Activated CD8-positive, alpha-beta memory T cell treated with anti-CD3 and anti-CD28 coated beads for 1 hour (primary cell): ENCODE measurements at places on chromosomes 12 and 14.

GRCh38 chr12:5548152-5548943, 116.4 kb downstream of the NTF3 start:
- no peak for DNase-seq

- DNase-seq = no peak
Observed at GRCh38 chr14:50943943-50944646, at the start of gene PYGL. Gene PYGL, minus strand, starts transcription at chr14:50944483. Its CDS starts 80 bp downstream, at chr14:50944403.

DNA sequence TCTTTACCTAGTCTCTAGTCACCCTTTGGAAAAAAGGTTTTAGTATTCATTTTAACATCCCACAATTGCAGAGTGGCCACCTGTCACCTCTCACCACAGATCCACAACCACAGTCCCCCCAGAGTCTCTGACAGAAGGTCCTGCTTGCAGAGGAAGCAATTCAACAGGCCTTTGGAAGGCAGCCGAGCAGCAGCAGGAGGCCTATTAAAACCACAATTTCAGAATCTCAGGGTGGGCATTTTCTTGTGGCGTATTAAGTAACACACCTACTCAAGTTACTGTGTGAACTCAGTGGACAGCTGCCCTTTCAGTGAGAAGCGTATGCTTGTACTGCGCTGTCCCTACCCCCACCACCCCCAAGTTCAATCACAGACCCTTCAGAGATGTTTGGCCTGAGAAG, 234.0 kb upstream of the HMGA2 start:
- DNase-seq = no peak

GRCh38 chr14:71242237-71242748, 335.0 kb downstream of the PCNX1 start:
- no peak for DNase-seq

DNA sequence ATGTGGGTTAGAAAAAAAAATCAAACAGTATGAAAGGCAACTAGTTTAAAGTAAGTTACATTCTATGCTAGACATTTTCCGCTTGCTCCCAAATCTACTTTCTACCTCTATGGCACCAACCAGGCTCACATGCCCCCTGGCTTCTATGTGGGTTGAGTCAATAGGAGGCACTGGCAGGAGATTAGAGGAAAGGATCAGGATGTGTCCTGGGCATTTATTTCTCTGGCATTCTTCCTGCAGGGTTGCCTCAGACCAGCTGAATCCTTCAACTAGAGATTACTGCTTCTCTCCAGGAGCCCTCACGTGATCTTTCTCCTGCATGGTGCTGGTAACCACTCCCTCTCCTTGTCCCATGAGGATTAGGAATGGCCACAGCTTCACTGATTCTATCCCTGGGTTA, 14.9 kb upstream of the CCDC60 start:
- DNase-seq = no peak

GRCh38 chr14:75231320-75231719, 47.3 kb upstream of the FOS start:
- no peak for DNase-seq

DNA sequence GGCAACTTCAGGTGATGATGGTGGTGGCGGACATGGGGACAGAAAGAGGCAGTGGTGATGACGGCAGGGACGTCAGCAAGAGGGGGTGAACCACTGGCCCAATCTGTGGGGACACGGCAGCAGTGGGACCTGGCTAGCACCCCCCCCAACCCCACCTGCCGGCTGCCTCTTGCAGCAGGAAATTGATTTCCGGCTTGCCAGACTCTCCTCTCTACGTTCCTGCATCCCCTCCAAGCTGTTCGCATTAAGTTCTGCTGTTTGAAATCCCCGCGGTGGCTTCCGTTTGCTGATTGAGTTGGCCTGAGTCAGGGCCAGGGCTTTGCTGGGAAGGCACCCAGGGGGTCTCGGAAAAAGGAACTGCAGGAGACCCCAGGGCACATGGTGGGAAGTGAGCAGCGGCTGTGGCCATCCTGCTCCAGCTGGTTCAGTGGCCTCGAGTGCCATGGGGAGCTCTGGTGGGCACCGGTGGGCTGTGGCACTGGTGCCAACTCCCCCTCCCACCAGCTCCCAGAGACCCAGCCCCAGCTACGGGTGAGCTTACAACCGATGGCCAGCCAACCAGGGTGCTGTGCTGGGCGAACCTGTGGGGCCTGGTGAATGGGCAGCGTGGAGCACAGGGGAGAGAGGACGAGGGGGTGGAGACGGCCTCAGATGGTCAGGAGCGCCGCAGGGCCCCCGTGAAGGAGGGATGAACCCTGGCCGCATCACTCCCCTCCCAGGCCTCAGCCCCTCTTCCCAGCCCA, 14.6 kb upstream of the NUDT14 start:
- DNase-seq = no peak

- no peak for DNase-seq
Observed at GRCh38 chr14:50083467-50084337, 32.7 kb downstream of the VCPKMT start.

GRCh38 chr14:26265170-26265685, 332.6 kb downstream of the NOVA1 start:
- DNase-seq = no peak

- DNase-seq = no peak
Observed at GRCh38 chr12:55795950-55796349, 21.6 kb downstream of the SARNP start.

DNA sequence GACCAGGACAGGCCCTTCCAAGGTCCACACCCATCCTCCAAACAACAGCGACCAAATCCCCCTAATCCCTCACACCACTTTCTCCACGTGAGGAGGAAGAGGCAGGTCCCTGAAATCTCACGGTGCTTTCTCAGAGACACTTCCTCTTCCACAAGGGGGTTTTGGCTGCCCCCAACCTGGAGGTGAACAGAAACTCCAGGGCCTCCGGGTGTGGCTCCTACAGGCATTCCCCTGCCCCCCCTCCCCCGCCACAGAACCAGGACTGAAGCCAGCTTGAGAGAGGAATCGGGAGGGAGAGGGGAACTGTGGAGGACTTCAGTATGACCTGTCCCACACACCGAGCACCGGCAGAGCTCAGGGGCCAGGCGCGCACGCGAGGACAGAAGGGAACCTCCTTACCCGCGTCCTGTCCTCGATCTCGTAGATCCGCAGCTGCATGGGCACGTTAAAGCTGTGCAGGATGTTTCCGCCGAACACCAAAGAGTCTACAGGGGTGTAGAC, 60.2 kb downstream of the KDM2B start:
- no peak for DNase-seq

- no peak for DNase-seq
Observed at GRCh38 chr12:91182636-91183455, at the start of gene DCN. Gene DCN, minus strand, starts transcription at chr12:91182817. Its CDS starts 4,265 bp downstream, at chr12:91178552.

GRCh38 chr12:125454786-125455480, 389.7 kb downstream of the AACS start:
- no peak for DNase-seq

DNA sequence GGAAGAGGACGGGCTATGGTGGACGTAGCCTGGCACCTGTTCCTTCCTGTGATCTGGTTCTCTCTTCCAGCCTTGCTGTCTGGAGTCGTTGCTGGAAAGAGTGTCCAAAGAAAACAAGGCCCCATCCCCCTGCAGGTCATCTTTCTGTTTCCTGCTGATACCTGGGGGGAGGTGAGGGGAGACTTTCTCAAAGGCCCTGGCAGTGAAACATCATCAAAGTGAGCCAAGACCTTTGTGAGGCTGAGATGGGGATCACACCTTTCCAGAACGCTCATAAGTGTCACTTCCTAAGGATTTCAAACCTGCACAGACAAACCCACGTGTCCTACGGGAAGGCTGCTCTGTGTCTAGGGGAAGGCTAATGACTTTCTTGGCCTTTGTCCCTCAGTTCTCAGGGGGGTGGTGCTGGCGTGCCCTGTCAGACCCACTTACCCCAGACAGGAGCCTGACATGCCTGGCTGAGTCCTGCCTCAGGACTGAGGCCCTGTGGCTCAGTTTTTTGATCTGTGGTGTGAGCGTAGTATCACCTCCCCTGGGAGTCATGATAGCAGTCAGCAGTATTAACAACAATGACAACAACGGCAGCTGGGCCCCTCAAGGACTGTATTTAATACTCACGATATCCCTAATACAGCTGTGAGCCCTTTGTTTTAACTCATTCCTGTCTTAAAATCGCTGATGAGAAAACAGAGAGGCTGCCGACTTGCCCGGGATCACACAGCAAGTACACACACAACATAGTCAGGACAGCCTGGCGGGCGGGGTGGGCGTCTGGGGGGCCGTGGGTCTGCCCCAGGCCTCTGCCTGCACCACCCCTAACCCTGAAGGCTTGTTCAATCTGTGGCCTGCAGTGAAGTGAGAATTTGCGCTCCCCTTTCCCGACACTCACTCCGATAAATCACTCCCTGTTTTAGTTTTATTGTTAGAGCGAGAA, 235.2 kb downstream of the SLC41A2 start:
- DNase-seq = no peak

- DNase-seq = no peak
Observed at GRCh38 chr12:54581412-54581811, 7.0 kb downstream of the PPP1R1A start.

- DNase-seq = no peak
Observed at GRCh38 chr12:128864516-128865186, 11.4 kb downstream of the GLT1D1 start.

DNA sequence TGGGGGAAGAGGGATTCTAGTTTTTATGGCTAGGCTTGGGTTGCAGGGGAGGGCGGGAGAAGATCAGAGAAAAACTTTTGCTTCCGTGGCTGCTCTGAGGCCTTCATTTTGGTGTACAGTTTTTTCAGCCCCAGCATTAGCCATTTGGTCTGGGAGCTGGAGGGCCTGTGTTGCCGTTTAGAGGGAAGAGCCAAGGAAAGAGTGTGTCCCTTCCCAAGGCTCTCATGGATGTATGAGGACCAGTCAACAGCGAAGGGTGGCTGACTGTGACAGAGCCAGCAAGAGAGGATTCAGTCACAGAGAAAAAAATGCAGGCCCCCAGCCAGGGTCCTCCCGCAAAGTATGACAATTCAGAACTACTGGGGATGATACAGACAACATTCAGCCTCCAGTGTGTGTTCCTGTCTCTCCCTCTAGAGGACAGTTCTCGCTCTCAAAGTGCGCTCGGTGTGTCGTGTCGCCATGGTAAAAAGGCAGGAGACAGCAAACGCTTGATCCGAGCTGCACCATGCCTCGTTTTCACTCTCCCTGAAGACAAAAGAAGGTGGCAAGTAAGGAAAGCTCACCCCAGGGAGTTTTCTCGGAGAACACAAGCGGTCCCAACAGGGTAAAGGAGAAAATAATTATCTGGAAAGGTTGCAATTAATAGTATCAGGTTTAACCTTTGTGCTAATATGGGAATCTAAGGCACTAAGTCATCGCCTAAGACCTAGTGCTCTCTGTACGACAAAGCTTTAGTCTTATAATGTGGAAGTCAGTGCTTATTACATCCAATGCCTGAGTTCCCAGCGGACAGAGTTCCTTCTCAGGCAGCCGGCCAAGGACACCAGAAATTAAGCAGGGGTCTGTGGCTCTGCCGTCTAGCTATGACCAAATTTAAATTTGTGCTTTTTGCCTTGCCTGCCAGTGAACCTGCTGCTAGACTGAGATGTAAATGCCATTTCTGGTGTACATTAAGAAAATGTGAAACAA, 157.3 kb upstream of the PLXNC1 start:
- no peak for DNase-seq

- DNase-seq = no peak
Observed at GRCh38 chr12:90229407-90230170, 521.0 kb upstream of the ATP2B1 start.

GRCh38 chr12:97977870-97978405, 515.3 kb downstream of the RMST start:
- no peak for DNase-seq

GRCh38 chr14:90426663-90427062, 29.8 kb downstream of the CALM1 start:
- no peak for DNase-seq

GRCh38 chr14:56808110-56808382, 2.2 kb downstream of the OTX2 start:
- no peak for DNase-seq

GRCh38 chr12:11755302-11755930, 105.9 kb downstream of the ETV6 start:
- DNase-seq = no peak

DNA sequence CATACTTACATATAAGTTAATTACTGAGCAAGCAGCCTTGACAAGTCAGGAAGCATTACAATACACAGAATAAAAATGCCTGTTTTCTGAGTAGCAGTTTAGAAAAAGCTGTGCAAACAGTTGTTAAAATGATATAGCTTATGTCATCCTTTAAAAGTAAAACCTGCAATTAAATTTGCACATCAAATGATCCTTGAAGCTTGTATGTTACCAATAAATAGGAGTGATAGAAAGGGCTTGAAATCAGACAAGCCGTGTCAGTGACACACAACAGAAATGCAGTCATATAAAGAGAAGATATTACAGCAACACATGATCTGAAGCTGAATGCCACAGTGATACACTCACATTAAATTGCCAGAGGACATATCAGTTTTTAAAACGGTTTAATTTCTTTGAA, 70.0 kb downstream of the EPS8 start:
- no peak for DNase-seq

DNA sequence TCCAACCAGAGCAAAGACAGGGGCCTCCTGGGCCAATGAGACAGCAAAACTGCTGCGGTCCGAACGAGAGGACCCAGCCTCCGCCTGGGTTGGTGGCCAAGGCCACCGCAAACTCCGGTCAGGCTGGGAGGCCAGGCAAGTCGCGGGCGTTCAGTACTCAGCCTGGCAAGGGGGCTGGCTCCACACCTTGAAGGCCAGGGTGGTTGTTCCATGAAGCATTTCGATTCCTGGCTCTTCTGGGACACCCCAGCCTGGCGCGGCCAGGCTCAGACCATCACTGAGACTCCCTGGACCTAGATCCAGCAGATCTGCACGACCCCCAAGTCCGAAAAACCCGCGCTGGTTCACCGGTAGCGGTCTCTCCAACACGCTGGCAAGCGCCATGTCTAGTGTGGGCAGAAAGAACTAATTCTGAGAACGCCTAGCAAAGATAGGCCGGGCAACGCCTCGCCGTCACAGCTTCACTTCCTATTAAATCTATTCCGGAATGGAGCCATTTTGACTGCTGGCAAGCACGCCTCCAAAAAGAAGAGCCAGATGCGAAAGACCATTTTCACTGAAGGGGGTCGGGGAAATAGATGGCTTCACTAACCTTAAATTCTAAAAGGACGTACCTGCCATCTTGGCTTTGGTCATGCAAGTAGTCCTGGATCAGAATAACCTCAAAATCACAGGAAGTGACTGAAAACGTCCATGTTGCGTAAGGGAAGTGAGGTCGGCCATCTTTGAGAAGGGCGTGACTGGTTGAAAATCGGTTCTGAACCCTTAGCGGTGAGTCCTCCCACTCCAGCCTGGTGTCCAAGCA, at the start of gene PSMB5:
TSS of gene PSMB5 (minus strand) at position 403 of the 805 bp plus-strand sequence. CDS start at position 384, 19 bp downstream.
- peak; percentile 77 for DNase-seq

GRCh38 chr14:34539407-34540180, at the start of gene EAPP:
Gene EAPP, minus strand, starts transcription at chr14:34539701. Its CDS starts 73 bp downstream, at chr14:34539628.
- DNase-seq = peak; percentile 83

GRCh38 chr12:101653030-101653429, 44.4 kb upstream of the CHPT1 start:
- DNase-seq = no peak
